Activated CD8-positive, alpha-beta T cell treated with anti-CD3 and anti-CD28 coated beads for 36 hours (primary cell): ENCODE measurements at places on chromosomes 12 and 14. TPM values are rescaled to one million over a fixed set of nuclear protein-coding genes. Genes with fewer than 3 reads are reported as not detected.

The NUDT4 gene
- 54.9 TPM for total RNA-seq

The PIANP gene
- not detected for total RNA-seq

The KLRD1 gene
- 6.9 TPM for total RNA-seq

The DYNC1H1 gene
- 291 TPM for total RNA-seq

The TMEM179 gene
- total RNA-seq: not detected

- no peak for DNase-seq
Measured at GRCh38 chr14:33606591-33606990, 344.3 kb downstream of the EGLN3 start.

DNA sequence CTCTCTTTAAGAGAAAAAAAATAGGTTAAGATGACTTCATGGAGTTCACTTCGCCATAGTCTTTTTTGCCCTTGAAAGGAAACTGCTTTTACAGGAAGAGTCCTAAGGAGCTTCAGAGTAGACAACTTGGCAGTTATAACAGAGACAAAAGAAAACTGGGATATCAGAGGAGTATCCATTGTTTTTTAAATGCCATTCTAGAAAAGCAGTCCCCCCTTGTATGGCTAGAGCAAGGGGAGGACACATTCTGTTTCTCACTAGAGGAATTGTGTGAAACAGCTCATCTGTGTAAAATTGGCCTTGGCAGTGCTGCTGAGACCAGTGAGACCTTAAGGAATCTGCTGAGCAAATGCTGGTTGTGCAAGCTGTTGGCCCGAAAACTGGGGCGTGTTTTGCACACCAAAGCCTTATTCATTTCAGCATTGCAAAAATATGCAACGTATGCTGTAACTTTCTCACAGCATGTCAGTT, 128.0 kb downstream of the GPR135 start:
- no peak for DNase-seq

GRCh38 chr14:31660191-31660590, 99.0 kb downstream of the NUBPL start:
- no peak for DNase-seq

DNA sequence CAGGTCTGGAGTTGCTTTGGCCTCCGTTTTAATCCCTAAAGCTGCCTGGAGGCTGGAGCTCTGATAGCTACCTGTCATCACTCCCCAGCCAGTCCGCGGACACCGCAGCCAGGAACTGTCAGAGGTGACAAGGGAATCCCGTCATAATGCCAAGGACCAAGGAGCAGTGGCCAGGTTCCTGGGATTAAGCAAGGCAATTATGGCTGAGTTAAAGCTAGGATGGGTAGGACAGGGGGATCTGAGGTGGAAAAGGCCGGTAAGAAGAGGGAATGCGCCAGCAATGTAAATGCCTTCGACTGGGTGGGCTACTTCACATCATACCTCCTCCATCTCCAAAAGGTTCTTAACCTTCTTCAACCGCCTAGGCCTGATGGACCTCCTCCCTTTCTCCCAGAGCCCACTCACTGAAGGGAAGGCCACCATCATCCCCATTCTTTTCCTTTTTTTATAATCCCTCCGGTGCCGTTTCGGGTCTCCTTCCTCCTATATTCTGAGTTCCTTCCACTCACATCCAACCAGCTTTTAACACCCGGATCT, 1.9 kb downstream of the PPP1R3E start:
- DNase-seq: peak; percentile 28

DNA sequence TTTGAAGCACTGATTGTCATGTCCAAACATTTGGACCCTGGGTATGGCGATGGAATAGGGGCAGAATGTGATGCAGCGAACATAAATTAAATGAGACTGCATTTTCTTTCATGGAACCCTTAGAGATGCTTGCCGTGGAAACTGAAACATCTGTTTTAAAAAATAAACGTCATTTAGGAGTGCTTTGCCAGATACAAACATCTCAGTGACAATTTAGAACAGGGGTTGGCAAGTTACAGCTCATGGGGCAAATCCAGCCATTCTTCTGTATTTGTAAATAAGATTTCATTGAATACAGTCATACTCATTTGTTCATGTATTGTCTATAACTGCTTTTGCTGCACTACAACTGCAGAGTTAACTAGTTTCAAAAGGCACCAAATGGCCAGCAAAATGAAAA, 51.2 kb downstream of the SLC35F4 start:
- DNase-seq: no peak

DNA sequence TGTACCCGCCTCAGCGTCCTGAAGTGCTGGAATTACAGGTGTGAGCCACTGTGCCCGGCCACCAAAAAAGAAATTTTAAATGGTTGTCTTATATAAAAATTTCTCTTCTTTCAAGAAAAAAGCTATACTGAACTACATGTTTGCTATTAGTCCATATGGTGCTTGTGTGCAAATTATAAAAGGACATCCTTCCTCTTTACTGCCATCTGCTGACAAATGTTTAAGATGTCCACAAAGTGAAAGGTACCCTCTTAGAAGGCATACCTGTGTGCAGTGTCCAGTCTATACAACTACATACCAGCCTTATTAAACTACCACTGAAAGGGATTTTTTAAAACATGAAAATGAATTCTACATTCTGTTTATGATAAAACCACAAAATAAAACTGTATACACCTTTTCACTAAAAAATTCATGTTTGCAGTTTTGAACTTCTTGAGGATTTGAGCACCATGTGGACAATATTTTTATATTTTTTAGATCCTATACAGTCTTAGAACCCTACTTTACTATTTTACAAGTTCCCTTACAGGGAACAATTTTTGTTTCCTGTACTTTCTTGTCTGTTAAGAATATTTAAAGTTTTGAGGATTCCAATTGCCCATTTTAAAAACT, 32.8 kb upstream of the TOMM20L start:
- no peak for DNase-seq

- DNase-seq: no peak
Measured at GRCh38 chr12:59294221-59294620, 301.6 kb upstream of the SLC16A7 start.

GRCh38 chr14:81682701-81683100, 149.0 kb upstream of the SEL1L start:
- DNase-seq: no peak

- DNase-seq: no peak
Measured at GRCh38 chr12:111886662-111887545, 44.9 kb downstream of the MAPKAPK5 start.

DNA sequence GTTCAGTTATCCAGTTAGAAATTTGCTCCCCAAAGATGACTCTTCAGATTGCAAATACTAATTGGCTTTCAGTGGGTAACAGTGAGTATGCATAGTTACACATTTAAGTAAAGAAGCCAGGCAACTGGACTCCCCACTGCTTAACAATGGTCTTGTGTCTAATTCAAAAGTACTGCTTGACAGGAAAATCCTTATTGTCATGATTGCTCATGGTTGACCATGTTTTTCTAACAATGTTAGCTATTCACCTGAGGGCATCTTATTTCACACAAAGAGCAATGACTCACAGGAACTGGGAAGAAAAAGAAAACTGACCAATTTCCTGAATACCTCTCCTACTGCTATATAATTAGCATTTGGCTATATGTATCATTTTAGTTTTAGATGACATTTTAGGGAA, 33.7 kb upstream of the ALG10B start:
- no peak for DNase-seq

- DNase-seq: no peak
Measured at GRCh38 chr12:50006280-50006679, 19.0 kb downstream of the RACGAP1 start.

DNA sequence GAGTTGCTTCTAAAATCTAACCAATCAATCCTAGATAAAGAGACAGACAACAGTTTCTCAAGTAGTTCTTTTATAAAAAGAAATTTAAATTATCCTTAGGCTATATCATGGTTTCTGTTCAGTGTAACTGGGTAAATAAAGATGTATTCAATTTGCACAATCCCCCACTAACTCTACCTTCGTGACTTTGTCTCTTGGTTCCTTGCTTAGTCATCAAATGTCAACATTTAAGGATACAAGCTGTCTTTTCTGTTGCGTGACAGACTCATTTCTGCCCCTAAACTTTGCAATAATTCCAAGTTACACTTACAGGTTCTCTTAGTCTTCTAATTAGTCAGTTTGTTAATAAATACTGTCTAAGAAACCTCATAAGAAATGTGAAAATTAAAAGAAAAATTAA, 50.6 kb downstream of the SCAF11 start:
- DNase-seq: no peak

DNA sequence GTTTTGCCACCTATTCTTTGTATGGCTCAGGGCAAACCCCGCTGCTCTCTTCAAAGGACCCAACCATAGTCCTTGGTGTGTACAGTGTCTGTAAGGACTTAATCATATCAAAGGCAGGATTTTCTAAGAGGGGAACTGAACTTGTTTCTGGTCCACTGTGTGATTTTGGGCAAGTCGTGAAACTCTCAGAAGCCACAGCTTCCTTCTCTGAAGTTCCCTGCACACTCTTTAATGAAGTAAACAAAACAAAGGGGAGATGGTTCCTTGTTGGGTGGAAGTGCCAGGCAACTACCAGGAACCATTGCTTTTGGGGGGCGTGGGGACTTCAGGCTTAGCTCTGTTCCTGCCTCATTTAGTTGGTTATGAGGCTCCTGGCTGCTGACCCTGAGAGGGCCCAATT, 152.4 kb downstream of the VRK1 start:
- DNase-seq: no peak

DNA sequence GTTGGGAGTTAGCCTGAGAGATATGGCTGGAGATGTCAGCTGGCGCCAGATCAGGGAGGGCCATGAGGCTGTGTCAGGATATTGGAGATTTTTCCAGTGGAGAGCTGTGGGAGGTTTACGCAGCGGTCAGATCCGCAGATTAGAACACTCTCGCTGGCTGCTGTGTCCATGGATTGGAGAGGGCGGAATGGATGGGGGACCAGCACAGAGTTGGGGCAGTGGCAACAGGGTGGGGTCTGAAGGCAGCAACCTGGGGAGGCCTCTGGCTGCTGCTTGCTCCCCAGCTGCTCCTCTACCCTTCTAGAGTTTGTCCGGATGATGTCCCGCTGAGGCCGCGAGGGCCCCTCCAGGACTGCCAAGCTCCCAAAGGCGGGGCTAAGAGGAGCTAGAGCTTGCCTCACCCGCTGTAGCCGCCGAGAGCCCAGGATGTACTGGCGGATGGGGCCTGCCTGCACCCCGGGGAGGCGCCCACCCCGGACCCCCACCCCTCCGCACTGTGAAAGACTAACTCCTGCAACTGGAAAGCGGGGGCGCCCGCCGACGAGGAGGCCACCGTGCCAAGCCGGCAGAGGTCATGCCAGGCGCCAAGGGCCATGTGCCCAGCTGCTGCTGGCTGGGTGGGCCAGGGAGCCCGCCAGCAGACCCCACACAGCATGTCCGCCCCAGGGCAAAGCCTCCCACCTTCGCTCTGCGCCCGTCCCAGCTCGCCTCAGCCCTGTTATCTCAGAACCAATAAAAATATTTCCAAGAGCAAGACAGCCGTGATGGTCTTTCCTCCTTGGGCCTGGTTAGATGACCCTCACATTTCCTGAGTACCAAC, 20.2 kb upstream of the MLEC start:
- no peak for DNase-seq

DNA sequence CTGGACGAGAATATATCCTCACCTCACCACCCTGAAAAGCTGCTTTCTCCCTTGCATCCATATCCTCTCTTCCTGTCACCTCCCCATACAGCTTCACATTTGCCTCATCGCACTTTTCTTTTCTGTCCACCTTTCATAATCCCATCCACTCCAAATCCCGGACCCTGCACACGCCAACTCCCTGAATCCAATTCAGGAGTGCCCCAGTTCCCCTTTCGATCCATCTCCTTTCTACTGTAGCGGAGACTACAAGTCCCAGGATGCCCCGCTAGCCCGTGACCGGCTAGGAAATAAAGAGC, 2.5 kb downstream of the TMEM253 start:
- no peak for DNase-seq

- no peak for DNase-seq
Measured at GRCh38 chr12:19799895-19800602, 360.8 kb downstream of the AEBP2 start.

DNA sequence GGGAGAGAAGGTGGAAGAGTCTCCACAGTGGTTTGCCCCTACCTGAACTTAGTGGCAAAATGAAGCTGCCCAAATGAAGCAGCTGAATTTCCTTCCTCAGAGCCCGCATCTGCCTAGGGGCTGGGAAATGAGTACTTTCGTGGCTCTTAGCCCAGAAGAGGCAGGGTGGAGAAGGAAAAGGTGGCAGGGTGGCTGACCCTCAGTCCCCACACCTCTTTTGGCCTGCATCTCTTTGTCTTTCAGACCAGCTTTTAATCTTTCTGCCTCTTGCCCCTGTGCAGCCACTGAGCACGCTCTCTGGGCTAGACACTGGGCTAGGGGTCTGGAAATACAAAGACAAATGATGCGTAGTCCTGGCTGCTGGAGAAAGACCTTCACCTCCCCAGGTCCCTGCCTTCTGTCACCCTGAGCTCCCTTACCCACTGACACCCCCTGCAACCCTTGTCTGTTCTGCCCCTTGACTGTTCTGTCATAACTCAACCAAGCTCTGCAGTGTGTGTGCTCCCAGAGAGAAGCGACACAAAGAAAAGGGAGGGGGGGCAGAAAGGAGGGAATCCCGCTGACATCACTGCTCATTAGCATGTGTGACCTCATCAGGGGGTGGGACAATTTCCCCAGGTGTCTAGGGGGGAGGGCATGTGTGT, 371 bp upstream of the REM2 start:
- DNase-seq: peak; percentile 51
